ENCODE measurements at places on chromosomes 4 and X.

DNA sequence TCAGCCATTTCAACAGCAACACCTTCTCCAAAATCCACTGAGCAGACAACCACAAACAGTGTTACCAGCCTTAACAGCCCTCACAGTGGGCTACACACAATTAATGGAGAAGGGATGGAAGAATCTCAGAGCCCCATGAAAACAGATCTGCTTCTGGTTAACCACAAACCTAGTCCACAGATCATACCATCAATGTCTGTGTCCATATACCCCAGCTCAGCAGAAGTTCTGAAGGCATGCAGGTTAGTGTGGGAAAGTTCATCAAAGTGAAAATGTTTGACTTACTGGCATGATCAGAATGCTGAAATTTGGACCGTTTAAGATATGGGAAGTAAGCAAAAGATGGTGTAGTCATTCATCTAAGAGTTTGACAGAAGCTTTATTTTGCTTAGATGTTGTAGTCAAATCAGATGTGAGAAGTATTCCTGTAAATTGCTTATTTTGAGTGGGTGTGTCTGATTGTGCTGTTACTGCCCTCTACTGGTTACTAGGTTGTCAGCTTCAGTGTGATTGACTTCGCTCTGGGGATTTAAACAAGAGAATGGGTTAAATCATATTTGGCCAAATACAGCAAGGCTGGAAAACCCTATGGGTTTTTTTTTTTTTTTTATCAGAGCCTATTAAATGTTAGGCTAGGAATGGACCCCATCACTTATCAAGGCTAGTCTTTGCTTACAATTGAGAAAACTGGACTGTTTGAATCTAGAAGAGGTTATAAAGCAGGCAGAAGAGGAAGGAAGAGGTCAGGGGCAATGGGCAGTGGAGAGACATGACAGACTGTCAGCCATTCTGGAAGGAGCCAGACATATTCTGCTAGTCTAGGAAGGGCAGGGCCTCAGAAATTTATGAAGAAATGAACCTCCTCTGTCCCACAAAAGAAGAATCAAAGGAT lies 130.3 kb downstream of the DIPK2B start:
- DNase-seq = no peak

- DNase-seq = no peak
Measured at GRCh38 chrX:1453395-1453783, 680 bp upstream of the ASMTL start.

DNA sequence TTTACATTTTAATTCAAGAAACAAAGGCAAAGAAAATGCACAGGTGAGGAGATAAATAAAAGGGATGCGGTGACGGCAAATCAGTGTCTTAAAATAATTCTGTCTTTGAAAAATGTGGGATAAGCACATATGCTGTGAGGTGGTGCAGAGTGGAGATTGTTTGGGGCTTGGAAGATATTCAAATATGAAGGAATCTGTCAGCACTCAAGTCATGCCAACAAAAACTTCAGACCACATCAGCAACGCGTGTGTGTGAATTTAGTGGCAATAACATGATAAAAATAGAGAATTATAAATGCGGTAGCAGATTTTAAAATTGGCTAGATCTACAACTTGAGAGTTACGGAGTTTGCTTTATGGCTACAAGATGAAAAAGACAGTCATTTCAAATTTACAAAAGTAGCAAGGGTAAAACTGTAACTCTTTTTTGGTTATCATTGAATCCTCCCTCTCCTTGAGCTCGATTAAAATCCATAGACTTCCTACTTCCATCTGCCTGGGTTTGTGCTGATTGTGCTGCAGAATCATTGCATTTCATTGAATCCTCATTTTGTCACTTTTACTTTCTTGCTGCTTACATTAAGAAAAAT lies 71.5 kb upstream of the VCX2 start:
- DNase-seq = no peak

GRCh38 chrX:51148848-51149247 lies 183.8 kb upstream of the NUDT10 start:
- no peak for DNase-seq

DNA sequence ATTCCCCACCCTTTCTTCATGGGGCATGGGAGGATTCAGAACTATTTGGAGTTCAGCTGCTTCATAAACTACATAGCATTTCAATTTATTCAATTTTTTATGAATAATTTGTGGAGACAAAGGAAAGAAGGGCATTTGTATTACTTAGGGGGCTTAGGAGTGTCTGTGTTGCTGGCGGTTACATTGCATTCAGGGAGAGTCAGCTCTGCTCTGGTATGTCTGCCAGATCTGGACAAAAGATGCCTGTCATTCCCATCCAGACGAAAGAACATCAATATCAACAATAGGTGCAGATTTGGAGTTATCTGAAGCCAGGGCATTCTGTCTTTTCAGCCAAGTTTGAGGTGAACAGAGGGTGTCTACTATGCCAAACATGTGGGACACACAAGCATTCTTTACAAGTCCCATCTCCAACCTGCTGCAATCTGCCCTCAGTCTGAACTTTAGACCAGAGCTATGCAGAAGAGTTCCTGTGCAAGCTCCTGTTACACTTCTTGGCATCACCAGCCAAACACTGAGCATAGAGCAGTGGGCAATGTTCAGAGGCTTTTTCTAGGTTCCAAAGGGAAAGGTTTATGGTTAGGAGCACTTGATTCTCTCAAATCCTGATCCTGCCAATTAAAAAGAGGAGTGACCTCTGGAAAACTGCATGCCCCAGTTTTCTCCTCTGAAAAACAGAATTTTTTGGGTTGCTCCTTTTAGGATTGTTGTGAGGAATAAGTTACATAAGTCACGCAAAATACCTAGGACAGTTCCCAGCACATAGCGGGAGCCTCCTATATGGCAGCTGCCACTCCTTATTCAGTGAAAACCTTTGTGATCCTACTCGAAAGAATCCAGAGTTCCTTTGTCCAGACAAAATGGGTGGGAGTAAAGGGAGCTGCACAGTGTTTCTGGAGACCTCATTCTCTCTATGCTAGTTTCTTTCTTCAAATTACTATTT lies 719.5 kb upstream of the SLIT2 start:
- no peak for DNase-seq

DNA sequence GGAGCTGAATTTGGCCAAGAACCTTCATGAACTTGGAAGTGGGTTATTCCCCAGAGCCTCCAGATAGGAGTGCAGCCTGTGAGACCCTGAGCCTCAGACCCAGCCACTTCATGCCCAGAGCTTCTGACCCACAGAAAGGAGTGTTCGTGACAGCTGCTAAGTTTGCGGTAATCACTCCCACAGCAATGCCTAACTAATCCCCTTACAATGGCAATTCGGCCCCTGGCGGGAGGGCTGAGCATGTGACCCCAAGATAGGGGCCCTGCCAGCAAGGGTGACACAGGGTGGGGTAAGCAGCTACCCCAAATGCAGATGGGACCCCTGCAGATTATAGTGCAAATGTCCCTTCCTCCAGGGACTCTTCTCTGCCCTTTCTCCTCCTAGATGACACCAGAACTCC lies 22.5 kb downstream of the PNMA6E start:
- DNase-seq = no peak

DNA sequence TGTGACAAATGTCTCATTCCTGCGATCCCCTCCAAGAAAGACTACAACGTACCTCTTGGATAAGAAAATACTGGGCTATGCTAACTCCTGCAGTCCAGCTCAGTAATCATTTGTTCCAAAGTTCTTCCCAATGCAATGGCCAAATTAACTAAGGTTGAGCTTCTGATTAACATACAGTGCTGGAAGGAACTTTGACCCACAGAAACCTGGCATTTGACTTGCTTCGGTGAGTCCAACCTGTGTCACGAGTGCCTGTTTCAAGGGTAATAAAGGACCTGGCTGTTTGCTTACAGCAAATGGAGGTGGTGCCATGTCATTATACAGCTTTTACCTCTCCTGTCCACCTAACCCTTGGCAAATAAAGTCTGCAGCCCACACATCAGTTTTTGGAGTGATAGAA lies 83.2 kb downstream of the RBM47 start:
- DNase-seq = no peak

GRCh38 chr4:19910861-19911525 lies 340.7 kb upstream of the SLIT2 start:
- DNase-seq = no peak

DNA sequence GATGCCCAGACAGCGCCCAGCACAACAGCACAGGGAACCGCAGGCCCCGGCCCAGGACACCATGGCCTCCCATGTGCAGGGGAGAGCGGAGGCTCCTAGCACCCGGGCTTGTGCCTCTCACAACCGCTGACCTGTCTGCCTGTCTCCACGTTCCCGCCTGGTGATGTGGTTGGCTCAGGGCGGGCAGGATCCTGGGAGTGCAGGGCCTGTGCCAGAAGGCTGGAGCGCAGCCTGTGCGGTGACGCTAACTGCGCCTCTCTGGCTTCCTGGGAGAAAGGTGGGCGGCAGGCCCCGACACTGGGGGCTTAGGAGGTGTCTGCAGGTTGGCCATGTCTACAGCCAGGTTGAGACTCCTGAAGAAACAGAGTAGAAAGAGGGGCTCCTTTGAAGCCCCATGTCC lies 48.7 kb downstream of the CPZ start:
- no peak for DNase-seq

DNA sequence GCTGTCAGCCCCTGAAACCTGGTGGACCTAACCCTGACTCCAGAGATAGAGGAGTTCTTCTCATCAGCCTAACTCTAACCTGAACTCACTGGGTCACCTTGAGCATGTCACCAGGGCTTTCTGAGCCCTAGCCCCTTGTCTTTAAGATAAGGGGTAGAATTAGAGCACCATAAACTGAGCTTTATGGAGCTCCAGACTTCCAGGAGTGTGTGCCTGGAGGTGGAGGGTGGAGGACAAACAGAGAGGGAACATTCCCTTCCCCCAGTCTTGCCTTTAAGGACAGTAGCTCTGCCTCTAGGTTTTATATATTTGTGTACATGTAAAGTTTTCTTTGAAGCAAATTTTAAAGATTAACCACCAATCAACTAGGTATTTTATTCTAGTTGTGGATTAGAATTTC lies 83.9 kb upstream of the PACRGL start:
- no peak for DNase-seq

GRCh38 chr4:55032179-55032578 lies 93.2 kb downstream of the KDR start:
- DNase-seq = no peak

DNA sequence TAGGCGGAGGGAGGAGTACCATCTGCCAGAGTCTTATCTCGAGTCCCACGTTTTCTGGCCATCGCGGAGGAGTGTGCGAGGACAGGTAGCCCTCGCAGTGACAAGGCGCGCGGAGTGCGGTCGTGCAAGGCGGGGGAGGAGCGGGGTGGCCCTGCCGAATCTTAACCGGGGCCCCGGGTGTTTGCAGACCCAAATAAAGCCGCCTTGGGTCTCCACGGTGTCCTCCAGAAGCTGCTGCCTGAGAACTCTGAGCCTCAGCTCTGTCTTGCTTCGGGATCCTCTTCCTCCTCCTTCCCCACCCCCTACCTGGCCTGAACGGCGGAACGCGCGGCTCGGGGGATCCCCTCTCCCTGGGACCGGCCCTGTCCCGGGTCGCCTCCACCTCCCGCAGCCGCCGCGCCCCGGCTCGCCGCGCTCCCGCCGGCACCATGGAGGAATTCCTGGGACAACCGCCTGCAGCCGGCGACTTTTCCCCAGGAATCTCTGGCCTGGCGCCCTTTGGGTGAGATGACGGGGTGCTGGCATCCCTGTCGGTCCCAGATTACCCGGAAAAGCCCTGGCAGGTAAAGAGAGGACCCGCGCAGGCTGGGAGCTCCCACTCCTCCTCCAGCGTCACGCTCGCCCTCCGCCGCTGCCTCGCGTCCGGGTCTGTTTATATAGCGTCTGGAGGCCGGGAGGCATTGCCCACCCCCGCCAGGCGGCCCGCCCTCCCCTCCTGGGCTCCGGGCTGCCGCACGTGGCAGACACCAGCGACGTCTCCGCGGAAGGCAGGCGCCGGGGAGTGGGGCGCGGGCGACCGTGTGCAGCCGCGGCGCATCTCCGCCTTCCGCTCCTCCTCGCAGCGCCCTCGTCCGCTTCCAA lies at the start of gene GALNTL6:
Gene GALNTL6, plus strand, starts transcription at position 740 of the 861 bp plus-strand sequence.
- no peak for DNase-seq

DNA sequence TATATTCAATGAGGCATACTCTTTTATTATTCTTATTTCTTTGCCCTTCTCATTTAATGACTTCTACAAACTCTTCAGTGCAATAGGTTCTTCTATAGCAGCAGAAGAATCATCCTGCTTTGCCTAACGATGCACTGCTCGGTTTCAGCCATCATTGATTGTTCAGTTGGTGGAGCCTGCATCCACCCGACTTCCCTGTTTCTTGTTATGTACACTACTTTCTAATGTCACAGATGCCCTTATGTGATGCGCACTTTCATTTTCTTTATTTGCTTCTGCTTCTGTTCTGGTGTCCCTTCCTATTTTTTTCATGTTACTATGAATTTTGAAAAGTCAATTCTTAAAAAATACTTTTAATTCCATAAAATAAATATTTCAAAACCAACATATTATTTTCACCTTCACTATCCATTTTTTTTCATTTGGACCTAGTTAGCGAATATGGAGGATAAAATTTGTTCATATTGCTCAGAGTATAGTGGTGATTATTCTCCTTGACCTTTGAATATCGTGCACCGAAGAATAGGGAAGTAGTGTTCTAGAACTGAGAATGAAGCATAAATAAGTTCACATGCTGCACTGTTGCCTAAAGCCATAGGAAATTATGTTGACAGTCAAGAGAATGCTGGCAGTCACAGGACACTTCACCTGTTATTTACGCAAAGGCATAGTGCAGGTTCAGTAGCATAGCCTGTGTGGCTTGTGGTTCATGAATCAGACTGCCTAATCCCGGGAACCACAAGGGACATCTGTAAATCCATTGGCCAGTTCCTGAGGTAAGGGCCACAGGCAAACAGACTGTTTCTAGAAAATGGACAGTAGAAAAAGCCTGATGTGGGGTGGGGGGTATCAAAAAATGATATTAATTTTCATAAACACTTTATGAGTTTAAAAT lies 21.3 kb upstream of the SFRP2 start:
- no peak for DNase-seq

DNA sequence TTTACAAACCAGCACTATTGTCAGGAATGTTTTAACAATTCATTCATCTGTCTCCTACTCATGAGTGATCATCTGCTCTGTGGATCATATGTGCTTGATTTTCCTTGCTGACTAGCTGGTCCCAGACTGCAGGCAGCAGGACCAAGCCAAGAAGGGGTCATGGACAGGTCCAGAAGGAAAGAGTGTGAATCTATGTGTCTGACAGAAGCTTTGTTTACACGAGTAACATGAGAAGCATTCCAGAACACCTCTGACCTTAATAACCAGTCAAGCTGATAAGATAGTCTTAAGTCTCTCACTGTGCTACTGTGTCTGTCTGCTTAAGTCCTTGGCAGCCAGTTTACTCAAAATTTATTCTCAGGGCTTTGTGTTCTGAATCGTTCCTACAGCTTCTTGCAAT lies 39.0 kb downstream of the GUCY1A1 start:
- no peak for DNase-seq
